ENCODE measurements at places on chromosomes 4 and X.

DNA sequence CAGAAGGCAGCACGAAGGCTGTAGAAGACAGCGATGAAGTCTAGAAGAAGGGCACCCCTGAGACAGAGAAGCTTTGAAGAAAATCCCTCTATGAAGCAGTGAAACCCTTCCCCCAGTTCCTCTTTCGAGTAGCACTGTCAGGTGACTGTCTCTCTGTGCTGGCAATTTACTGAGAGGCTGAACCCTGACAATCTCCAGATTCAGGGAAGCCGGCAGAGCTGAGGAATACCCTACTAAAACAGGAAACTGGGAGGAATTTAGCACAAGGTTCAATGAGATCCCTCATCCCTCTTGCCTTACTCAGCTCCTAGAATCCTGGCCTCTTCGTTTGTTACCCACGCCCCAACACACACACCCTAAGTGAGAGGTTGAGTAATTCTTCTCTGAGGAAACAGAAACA lies 239.7 kb upstream of the NOCT start:
- DNase-seq: no peak

DNA sequence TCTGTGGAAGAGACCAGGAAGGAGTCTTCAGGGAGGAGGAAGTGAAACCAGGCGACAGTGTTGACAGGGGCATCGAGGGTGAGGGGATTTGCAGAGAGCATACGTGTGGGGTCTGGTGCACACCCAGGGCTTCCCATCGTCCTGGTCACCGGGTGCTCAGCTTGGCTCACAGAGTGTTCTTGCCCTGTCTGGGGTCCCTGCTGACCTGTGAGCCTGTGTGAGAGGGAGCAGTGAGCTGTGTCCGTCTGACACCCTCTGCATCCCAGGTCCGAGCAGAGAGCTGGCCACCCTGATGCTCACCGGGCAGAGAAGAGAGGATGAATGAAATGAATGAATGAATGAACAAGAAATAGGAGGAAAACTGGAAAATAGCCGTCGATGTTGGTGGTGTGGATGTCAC lies 46.5 kb downstream of the CPZ start:
- DNase-seq: no peak

GRCh38 chrX:155966876-155967275 lies 30.6 kb upstream of the IL9R start:
- no peak for DNase-seq

DNA sequence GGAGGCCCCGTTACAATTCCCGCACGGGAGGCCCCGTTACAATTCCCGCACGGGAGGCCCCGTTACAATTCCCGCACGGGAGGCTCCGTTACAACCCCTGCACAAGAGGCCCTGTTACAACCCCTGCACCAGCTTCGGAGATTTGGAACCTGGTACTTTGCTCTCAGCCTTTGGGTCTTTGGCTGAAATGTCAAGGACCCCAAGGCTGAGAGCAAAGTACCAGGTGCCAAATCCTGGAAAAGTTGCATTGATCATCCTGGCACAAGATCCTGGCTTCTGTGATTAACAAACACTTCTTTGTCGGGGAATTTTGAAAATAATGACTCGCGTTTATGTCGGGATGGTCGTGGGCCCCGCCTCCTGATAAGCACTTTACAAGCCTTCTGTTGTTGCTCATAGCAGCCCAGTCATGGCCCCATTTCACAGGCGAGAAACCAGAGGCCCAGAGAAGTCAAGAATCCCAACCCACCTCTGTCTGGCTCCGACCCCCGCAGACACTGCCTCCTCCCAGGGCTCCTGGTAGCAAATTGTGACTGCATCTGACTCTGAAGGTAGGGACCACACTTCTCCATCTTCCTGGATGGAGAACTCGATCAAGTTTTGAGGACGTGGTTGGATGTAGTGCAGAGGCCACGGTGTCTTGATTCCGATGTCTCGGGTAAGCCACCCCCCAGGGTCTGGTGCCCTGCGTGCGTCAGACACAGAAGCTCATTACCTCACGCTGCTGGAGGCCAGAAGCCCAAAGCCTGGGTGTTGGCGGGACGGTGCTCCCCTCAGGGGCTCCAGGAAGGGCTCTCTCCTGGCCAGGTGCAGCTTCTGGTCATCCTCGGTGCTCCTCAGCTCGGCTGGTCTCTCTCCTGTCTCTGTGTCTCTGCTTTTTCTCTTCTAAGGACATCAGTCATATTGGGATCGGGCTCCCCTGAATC lies 60.3 kb downstream of the ADRA2C start:
- no peak for DNase-seq

GRCh38 chrX:124263743-124264142 lies 68.7 kb upstream of the TEX13D start:
- DNase-seq: no peak

DNA sequence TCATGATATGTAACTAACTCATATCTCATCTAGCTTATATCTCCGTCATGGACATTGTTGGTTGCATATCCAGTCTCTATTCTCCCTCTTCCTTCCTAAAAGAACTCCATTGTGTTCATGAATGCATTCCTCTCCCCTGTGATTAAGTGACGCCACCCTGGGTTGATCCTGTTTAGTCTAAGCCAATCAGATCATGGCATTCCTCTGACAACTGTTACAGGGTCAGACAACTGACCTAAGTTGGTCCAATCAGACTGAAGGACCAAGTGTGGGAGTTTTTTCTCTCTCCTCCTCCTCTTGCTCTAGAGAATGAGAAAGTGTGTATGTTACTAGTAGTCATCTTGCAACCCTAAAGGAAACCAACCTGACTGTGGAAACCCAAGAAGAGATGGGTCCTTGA lies 3.6 kb downstream of the APOO start:
- DNase-seq: no peak

GRCh38 chr4:89800012-89800516 lies 36.9 kb downstream of the SNCA start:
- no peak for DNase-seq

GRCh38 chr4:79917246-79917645 lies 155.8 kb downstream of the ANTXR2 start:
- peak; percentile 3 for DNase-seq

GRCh38 chr4:124632439-124632838 lies 80.1 kb downstream of the ANKRD50 start:
- DNase-seq: no peak

- DNase-seq: no peak
These were observed at the start of gene NHSL2 for GRCh38 chrX:71910643-71910985. Gene NHSL2, plus strand, starts transcription at chrX:71910845.

DNA sequence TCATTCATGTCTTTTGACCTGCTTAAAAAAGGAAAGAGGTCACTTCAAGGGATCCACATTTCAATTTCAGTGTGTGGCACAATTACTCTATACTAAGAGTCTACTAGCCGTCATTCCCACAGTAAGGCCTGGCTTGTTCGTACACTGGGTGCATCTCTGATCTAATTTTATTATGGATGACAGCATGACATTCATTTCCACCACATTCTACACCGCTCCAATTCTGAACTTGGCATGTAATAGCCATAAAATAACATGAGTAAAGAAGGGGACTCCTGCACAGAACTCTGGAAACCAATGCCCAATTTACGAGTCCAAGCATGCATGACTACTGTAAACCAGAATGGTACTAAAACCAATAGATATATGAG lies 51.1 kb downstream of the HAND2 start:
- DNase-seq: no peak

DNA sequence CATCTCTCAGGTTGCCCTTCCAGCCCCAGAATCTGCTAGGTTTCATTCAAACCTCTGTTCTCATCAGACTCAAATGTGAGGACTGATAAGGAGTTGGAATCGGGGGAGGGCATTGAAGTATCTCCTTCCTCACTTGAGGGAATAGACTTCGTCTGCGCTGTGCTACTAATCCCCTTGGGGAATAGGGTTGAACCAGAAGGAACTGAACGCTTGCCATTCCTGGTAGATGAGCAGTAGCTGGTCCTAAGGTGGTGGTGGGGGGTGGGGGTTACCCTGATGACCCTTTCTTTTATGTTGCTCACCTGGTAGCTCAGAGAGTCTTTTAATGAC lies 692 bp upstream of the SLC9A7 start:
- no peak for DNase-seq

DNA sequence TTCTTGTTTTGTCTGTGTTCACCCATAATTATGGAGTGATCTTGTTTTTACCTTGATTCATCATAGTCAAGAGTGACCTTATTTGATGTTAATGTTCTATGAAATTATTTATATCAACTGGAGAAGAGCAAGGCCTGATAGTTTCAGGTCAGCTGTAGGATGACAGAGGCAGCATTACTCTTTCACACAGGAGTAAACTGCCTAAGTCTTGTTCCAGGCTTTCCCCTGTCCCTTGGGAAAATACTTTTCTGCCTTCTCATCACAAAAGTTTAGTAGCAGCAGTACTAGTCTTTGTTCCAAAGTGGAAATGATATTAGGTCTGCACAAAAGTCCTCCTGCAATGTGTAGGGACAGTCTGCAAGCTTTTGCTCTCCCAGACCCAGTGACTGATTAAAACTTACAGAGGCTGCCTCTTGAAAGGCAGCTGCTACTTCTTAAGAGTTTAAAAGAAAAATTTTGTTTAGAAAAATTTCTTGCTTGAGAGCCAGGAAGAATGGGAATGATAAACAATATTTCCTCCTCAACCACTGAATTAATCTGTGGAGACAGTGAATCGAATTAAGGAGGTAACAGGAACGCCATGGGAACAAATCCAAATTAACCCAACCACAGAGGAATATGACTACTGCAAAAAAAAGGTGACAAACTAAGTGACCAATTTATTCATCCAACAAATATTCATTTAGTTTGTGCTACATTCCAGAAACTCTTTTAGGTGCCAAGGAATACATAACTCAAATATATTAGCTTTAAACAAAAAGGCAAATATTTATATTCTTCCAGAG lies 991.4 kb upstream of the PABPC4L start:
- no peak for DNase-seq

GRCh38 chrX:40449956-40450706 lies 130.6 kb upstream of the ATP6AP2 start:
- no peak for DNase-seq

- no peak for DNase-seq
These were observed 137.7 kb downstream of the GPR143 start for GRCh38 chrX:9627922-9628321.

GRCh38 chr4:162681212-162681611 lies 485.5 kb downstream of the NAF1 start:
- DNase-seq: no peak

DNA sequence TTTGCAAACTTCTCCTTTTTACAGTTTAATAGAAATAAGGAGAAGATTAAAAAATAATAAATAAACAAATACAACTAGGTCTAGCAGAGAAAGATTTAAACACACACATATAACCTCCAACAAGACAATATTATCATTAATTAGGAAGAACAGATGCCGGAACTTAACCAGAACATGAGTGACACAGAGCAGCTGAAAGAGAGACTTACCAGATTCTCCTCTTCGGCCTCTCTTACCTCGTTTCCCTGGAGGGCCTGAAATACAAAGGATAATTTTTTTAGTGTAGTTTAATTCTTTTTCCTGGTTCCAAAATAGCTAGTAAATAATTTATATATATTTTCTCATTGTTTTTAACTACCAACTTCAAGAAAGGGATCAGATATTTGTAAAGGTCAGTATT lies 252.5 kb downstream of the COL25A1 start:
- DNase-seq: no peak

DNA sequence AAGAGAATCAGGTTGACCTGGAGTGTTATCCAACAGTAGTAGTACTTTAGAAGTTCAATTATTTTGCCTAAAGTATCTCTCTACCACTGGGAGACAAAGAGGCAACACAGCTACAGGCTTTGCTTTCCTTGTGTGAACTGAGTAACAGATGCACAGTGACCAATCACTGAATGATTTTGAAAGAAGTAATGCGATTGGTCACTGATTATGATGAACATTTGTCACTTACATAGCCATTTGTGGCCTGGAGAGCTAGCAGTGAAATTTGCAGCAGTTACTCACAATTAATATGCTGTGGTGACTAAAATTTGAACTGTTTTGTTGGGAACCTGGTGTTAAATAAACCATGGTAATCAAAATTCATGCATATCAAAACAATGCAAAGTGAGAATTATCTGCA lies 508.7 kb upstream of the DIPK2B start:
- DNase-seq: no peak

DNA sequence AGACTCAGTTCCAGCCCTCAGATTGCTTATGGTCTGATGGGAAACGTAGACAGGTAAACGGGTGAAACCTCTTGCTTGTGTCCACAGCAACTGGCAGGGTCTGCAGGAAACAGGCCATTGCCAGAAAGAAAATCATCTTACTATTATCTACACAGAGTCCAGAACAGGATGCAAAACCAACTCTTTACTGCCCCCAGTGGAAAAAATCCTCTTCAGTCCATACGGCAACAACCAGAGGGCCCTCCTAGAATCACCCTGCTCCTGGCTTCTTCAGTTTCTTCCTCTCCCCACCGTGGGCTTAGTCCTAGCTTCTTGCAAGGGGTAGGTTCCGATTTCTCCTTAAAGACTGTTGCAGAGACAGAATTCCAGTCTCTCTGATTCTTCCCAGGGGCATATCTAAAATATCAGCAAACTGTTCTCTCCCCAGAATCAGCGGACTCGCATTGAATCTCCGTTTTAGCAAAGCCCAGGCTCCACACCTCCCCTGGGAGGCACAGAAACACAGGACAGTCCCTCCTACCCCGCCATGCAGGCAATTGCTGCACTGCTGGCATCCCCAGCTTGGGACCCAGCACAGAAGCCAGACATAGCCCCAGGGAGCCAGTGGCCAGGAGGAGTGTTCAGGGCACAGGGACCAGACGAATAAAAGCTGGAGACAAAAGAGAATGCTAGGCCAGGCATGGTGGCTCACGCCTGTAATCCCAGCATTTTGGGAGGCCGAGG lies 41.0 kb upstream of the SH3RF1 start:
- no peak for DNase-seq

- DNase-seq: no peak
These were observed 169.1 kb upstream of the PCDH18 start for GRCh38 chr4:137701401-137701800.

DNA sequence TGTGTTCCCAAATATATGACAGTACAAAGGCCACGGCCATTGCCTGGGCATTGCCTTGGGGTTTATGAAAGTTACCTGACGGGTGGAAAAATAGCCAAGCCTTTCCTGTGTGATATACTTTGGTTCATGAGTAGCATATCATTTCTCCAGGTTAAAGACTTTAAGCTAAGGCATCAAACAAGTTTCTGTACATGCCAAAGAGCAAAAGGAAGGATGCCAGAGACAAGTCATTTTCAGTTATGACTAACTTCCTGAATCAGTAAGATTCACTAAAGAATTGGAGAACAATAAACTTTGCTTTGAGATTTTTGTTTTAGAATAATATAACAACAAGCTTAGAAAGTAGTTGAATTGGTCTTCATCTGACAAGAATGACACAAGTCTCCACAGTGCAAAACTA lies 9.7 kb upstream of the GUF1 start:
- DNase-seq: no peak

GRCh38 chrX:107857837-107858236 lies 32.2 kb downstream of the MID2 start:
- no peak for DNase-seq

- no peak for DNase-seq
These were observed 72.6 kb downstream of the GATB start for GRCh38 chr4:151688003-151688784.

GRCh38 chr4:38141808-38142500 lies 181.8 kb downstream of the PTTG2 start:
- DNase-seq: no peak

GRCh38 chr4:118968813-118969212 lies 80.2 kb downstream of the SYNPO2 start:
- no peak for DNase-seq

GRCh38 chr4:40270609-40271008 lies 64.5 kb upstream of the CHRNA9 start:
- no peak for DNase-seq
